NCI-H146 (cell line): ENCODE measurements at places on chromosomes 1 and 21.

GRCh38 chr1:233331676-233332519 lies 4.4 kb downstream of the MAP3K21 start:
- no peak for DNase-seq

GRCh38 chr1:59605184-59605583 lies 209.6 kb upstream of the HOOK1 start:
- no peak for DNase-seq

DNA sequence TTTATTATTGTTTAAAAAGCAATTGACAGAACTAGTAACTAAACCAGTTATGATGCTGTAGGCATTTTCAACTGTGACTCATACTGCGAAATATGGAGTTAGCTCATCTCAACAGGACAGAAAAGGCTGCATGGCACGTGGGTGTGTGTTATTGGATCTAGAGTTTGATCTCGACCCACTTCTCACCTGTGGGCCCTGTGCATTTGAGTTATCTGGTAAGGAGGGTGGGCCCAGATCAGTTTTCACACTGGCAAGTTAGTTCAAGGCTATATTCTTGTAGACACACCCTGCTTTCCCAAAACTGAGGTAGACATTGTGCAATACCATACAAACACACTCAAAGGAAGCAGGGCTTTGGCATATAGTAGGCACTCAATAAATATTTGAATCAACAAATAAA lies 71.3 kb upstream of the PRDX6 start:
- no peak for DNase-seq

GRCh38 chr1:204941421-204942338 lies 71.0 kb downstream of the NFASC start:
- peak; percentile 72 for DNase-seq

- DNase-seq: no peak
These were observed 15.5 kb upstream of the PSMB2 start for GRCh38 chr1:35656863-35657232.

GRCh38 chr1:6918925-6919511 lies 133.8 kb downstream of the CAMTA1 start:
- DNase-seq: no peak

DNA sequence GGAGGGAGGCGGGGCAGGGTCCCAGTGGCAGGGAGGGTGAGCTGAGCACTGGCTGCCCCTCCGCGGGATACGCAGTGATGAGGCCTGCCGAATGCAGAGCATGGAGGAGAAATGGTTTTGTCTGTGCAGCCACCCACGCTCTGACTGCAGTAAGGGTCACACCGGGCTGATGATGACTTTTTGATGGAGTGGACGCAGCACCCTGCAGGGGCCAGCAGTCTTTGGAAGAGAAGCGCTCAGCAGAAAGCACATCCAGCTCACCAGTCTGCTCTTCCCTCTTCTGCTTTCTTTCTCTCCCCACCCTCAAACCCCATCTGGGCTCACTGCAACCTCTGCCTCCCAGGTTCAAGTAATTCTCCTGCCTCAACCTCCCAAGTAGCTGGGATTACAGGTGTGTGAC lies 61.9 kb upstream of the ATP1A1 start:
- no peak for DNase-seq

DNA sequence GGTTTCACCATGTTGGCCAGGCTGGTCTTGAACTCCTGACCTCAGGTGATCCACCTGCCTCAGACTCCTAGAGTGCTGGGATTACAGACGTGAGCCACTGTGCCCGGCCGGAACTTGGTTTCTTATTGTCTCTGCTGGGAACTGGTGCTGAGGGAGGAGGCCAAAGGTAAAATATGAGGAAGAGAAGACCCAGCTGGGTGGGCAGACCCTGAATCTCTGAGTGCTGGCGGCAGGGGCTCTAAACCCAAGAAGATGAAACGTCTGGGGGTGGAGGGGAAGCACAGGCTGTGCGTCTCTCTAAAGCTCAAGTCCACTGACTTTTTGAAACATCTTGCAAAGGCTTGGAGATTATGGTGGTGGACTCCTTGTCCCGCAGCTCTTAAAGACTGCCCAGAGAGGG lies 82.0 kb upstream of the TLR5 start:
- no peak for DNase-seq

DNA sequence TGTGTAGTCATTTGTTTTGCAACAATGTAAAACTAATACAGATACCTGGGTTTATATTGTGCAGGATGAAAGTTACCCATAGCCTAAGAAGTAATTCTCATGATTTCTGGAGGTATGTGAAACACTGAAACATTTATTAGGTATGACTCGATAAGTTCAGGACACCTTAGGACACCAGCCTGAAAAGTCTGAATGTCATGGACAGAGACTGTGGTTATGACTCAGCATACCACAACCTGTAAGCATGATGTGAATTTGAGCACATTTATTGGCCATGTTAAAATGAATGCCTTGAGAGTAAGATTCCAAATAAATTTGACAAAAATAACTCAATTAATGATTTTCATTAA lies 1471.7 kb upstream of the B3GALT2 start:
- DNase-seq: no peak

- no peak for DNase-seq
These were observed 122.1 kb downstream of the NGF start for GRCh38 chr1:115215703-115216521.

- DNase-seq: no peak
These were observed 13.9 kb downstream of the TEX50 start for GRCh38 chr1:173648880-173649605.

GRCh38 chr1:115505148-115505571 lies 136.6 kb upstream of the VANGL1 start:
- no peak for DNase-seq

DNA sequence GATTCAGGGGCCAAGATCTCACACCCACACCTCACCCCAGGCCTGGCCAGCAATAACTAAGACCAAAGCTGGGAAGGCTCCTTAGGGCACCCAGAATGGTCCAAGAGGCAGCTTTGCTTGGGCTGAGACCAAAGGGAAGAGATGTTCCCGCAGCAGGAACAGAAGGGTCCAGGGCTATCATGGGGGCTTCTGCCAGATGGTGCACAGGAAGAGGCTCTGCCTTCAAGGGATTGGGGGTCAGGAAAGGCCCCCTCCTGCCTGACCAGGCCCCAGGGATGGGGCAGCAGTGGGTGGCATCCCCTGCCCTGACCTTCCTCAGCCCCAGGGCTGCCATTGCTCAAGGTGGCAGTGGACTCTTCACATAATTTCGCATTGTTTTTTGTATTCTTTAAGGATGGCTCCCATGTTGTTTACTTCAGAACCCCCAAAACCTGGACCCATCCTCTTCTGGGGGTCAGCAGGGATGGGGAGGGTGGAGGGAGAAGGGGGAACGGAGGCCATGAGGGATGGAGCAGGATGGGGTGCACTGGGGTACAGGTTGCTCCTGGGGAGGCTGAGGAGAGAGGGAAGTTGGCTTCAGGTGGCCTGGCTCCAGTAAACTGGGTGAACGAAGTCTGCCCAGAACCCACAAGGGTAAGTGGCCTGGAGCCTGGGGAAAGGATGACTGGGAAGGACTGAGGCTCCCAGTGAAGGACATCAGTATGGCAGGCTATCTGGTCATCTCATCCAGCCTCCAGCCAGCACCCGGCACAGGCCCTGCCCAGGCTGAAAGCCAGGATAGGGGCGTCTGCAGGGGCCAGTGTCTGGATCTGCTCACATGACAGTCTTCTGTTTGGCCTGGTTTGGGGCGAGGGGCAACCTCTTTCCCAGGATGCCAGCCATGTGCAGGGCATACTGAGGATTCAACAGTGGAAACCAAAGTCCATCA lies 2.6 kb upstream of the NADK start:
- no peak for DNase-seq

- peak; percentile 29 for DNase-seq
These were observed 124.0 kb downstream of the SYT2 start for GRCh38 chr1:202586018-202586821.

- no peak for DNase-seq
These were observed 164.9 kb upstream of the ADGRL2 start for GRCh38 chr1:81635816-81636215.

GRCh38 chr1:169047074-169047473 lies 59.4 kb upstream of the ATP1B1 start:
- DNase-seq: no peak

- DNase-seq: no peak
These were observed 11.4 kb downstream of the AGMAT start for GRCh38 chr1:15573477-15573876.

DNA sequence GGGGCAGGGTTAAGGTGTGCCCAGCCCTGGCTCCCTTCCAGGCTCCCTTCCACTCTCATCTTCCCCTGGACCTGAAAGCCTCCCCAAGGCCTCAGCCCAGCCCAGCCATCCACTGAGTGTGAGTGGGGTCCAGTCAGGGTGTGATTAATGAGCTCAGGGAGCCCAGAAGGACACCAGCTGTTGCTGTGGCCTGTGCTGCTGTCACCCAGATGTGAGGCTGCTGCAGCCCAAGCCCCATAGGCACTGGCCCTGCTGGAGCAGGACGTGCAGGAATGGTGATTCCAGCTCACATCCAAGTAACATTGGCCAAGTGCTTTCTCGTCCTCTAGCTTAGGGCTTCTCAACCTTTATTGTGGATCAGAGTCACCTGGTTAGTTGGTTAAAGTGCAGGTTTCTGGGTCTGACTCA lies 77.6 kb downstream of the EPHB2 start:
- no peak for DNase-seq

DNA sequence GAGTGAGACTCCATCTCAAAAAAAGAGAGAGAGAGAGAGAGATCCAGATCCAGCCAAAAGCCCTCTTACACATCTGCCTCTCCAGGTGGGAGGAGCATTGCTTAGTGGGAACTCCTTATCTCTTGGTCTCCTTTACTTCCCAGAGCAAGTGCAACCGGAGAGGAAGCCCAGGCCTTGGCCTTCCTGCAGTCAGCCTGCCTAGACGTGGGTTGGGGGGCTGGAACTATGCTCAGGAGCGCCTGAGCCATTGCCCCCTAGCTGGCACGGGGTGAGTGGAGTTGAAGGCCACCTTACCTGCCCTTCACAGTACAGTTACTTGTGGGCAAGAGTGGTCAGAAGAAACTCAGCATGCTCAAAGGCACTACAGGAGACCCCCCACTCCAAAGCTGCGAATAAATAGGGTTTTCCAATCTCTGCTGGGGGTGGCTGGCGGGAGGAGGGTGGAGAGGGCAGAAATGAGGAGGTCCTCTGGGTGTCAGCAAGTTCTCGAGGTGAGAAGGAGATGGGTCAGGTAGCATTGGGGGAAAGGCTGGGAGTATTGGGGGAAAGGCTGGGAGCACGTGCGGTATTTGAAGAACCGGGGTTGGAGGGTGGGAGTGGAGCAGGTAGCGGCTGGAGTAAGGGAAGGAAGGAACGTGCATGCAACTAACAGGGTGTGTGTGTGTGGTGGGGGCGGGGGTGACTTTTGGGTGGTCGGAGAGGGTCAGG lies 4.7 kb upstream of the DMBX1 start:
- DNase-seq: no peak

GRCh38 chr21:36209626-36210171 lies 53.1 kb downstream of the DOP1B start:
- DNase-seq: peak; percentile 58

DNA sequence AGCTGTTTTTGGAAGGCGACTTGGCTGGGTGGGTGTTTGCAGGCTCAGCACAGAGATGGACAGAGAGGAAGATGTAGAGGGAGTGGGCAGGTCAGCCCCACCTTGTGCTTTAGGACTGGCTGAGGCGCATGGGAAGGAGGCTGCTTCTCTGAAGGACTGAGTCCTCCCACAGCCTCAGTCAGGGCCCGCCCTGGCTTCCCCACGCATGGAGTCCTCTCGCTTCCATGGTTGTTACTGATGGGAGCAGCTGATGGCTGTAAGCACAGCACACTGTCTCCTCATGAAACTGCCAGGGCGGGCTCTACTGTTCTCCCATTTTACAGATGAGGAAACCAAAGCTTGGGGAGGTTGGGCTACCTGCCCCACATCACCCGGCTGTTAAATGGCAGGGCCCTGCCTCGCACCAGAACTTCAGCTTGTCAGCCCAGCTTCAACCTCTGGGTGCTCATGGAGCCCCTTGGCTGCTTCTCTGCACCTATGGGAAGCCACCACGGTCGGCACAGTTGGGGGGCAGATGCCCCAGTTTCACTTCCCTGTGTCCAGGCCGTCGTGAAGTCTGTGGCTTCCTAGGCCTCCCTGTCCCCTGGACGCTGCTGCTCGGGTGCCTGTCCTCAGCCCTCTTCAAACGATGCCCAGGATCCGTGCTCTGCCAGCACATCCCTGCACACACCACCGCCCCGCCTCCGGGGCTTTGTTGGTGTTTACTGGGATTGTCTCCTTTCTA lies 2.4 kb downstream of the TMEM201 start:
- no peak for DNase-seq

GRCh38 chr1:155196103-155196892 lies 11.4 kb downstream of the THBS3 start:
- DNase-seq: no peak

- DNase-seq: no peak
These were observed 21.7 kb upstream of the LAMC2 start for GRCh38 chr1:183164340-183164739.

DNA sequence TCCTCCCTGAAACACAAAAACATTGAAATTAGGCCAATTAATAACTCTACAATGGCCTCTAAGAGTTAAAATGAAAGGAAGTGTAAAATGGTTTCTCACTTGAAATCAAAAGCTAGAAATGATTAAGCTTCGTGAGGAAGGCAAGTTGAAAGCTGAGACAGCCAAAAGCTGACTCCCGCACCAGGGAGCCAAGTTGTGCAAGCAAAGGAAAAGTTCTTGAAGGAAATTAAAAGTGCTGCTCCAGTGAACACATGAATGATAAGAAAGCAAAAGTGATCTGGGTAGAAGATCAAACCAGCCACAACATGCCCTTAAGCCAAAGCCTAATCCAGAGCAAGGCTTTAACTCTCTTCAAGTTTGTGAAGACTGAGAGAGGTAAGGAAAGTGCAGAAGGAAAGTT lies 22.8 kb downstream of the CYYR1 start:
- no peak for DNase-seq

DNA sequence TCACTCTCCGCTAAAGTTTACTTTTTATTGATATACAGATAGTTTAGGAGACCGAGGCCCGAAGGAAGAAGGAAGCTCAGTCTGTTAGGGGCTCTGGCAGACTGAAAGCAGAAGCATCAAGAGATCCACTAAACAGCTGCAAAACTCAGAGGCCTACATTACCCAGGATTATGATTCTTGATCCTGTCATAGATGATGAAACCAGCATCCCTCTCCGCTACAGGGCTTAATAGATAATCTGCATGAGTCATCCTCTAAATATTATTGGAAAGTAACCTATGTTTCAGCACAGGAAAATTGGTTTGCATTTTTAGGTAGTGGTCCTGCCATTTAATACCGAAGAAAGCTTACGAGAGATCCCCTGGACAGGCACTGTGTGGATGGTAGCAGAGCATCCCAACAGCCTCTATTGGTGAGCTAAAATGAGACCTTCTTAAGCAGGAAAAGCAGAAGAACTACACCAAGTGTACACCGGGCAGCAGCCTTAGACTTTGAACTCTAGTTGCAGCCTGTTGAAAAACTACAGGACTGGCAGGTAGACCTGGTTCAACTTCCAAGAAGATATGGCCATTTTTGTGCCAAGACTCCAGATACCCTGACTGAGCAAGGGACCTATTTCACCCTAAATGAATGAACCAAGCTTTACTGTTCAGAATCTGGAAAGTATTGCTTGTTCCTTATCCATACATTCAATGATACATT lies 6.8 kb downstream of the CASQ2 start:
- no peak for DNase-seq
